ENCODE measurements at places on chromosomes 5 and 9.

GRCh38 chr9:72675586-72675985 lies 154.2 kb downstream of the TMC1 start:
- no peak for DNase-seq

GRCh38 chr5:33324667-33325307 lies 116.0 kb upstream of the TARS1 start:
- no peak for DNase-seq

DNA sequence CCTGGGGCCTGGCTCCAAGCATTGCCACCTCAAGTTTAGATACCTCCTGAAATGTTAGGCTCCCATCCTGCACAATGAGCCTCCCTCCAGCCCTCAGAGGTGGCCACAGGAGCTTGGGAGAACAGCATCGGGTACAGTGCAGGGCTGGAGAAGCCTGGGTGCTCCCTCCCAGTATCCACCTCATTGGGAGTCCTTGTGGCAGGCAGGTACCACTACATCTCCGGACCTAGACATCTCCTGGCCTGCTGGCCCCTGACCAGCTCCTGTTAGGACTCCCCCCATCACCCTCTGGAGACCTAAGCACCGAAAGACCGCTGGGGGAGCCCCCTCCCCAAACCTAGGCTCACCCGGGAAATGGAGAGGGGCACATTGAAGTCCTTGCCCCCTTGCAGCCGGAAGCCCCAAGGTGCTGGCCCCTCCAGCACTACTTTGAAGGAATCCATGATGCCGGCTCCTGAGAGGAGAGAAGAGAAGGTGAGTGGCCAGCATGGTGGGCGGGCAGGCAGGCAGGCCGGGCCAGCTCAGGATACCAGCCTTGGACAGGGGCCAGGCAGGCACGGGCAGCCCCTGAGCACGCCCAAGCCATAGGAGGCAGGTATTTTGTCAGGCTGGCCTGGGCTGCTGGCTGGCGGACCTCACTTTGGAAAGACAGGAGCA lies 1.2 kb downstream of the PDLIM7 start:
- DNase-seq: no peak

GRCh38 chr5:88474574-88474973 lies 205.9 kb upstream of the TMEM161B start:
- no peak for DNase-seq

GRCh38 chr5:5666369-5666768 lies 243.9 kb downstream of the ICE1 start:
- no peak for DNase-seq

GRCh38 chr5:10543585-10544040 lies 20.3 kb upstream of the ANKRD33B start:
- peak; percentile 13 for DNase-seq

- no peak for DNase-seq
Observed at GRCh38 chr5:150178262-150178661, 11.6 kb upstream of the SLC6A7 start.

DNA sequence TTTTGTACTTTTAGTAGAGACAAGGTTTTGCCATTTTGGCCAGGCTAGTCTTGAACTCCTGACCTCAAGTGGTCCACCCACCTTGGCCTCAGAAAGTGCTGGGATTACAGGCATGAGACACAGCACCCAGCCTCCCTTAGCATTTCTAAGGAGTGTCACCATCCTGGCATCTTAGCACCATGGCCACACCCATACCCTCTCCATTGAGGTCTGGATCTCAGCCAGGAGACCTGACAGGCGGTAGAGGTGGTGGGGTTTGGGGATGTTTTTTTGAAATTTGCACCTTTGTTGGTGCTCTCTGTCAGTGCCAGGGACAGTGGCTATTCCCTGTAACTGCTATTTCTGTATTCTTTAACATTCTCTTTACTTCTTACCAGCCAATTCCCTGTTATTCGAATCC lies 72.5 kb downstream of the TRIM36 start:
- no peak for DNase-seq

DNA sequence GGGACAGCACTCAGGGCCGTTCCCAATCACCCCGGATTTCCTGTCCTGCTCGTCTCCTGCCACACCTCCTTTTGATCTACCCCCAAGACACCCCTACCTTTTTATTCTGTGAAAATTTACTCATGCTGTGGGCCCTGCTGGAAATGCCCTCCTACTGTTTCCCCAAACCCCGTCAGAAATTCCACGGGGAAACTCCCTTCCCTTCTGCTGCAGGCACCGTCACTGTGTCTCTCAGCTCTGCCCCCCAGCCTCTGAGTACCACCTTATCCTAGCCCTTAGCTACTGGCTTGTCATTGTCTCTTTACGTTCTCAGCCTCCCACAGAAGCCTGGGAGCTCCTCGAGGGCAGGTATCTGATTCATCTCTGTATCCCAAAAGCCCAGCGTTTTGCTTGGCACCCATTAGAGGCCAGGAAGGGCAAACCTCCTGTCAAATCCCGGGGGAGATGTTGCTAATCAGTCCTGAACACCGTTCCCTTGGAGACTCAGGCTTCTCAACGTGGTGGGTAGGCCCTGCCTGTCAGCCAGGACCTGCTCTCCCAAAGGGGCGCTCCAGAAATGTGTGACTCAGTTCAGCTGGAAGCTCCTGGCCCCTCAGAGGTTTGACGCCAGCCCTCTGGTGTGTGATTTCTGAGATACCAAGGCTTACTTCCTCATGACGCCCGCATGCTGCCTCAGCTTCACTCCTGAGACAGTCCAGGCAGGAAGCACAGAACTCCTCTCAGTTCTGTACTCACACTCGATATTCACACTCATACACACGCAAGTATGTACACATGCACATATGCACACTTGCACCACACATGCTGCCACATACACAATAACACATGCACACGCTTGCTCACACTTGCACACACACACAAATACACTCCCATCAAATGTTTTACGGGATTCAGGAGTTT lies 50.7 kb upstream of the GRHPR start:
- no peak for DNase-seq

GRCh38 chr5:35813521-35813920 lies 43.2 kb upstream of the IL7R start:
- no peak for DNase-seq
